LoVo (cell line): ENCODE measurements at places on chromosomes 4 and X.

GRCh38 chrX:143095816-143096215, 70.1 kb downstream of the SPANXN4 start:
- DNase-seq = no peak

GRCh38 chr4:86653237-86653865, 59.2 kb downstream of the PTPN13 start:
- no peak for DNase-seq

GRCh38 chr4:158754385-158755180, 14.2 kb upstream of the FNIP2 start:
- no peak for DNase-seq

GRCh38 chr4:99002279-99002678, 6.8 kb downstream of the METAP1 start:
- DNase-seq = no peak

DNA sequence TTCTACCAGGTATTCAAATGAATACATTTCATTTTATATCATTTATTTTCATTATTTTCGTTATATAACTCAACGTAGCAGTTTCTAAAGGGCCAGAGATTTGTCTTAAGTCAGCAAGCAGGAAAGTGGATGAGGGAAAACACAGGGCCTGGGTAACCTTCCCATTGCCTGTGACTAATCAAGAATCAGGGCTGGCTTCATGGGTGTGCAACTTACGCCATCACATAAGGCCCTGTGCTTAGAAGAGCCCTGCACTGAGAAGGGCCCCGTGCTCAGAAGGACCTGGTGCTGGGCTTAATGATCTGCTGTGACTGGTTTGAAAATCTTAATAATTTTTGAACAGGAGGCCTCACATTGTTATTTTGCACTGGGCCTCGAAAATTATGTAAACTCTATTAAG, 65.4 kb upstream of the FAM9C start:
- DNase-seq = no peak

DNA sequence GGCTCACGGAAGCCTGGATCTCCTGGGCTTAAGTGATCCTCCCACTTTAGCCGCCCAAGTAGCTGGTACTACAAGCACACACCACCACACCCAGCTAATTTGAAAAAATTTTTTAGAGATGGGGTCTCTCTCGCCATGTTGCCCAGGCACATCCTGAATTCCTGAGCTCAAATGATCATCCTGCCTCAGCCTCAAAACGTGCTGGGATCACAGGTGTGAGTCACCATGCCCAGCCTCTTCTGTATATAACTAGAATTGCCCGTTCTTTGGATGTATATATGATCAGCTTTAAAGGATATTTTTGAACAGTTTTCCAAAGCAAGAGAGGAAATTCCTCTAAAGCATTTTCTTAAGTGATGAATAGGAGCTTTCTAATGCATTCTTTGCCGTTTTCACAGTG, 22.7 kb downstream of the ZFP42 start:
- DNase-seq = no peak

- no peak for DNase-seq
Observed at GRCh38 chrX:51747671-51748070, 4.4 kb downstream of the GSPT2 start.

- no peak for DNase-seq
Observed at GRCh38 chr4:84319124-84319523, 180.0 kb downstream of the NKX6-1 start.

DNA sequence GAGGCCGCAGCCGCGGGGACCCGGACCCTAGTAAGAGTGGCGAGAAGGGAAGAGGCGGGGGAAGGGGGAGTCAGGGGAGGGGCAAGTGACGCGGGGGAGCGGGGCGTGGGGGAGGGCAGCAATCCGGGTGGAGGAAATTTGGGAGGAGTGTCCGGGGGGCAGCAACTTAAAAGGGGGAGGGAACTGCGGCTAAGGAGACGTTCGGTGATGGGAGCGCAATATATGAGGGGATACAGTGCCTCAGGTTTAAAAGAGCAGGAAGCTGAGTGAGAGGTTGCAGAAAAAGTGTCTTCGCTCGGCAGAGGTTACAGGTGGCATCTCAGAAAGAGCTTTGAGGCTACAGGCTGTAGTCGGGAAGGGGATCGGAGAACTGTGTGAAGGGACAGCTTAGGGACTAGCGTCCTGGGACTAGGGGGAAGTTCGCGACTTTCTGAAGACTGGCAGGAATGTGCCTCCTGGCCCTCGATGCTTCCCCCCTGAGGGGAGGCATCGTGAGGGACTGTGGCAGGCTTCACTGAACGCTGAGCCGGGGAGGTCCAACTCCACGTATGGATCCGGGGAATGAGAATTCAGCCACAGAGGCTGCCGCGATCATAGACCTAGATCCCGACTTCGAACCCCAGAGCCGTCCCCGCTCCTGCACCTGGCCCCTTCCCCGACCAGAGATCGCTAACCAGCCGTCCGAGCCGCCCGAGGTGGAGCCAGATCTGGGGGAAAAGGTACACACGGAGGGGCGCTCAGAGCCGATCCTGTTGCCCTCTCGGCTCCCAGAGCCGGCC, 519 bp downstream of the FOXO4 start:
- no peak for DNase-seq

DNA sequence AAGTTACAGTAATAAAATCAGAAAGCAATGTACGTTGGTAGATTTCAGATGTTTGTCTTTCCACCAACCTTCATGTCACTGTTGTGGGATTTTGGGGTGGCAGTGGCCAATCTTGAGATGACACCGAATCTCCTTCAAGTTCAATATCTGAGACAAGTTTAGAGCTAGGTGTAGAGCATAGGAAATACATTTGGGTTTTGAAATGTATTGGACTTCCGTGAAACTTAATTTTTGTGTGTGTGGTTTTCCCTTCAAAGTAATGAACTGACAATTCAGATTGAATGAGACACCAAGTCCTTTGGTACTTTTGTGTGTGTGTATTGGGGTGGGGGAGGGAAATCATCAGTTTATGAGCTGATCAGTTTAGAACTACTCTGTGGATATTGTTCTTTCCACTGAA, 1.8 kb downstream of the WDR44 start:
- no peak for DNase-seq

DNA sequence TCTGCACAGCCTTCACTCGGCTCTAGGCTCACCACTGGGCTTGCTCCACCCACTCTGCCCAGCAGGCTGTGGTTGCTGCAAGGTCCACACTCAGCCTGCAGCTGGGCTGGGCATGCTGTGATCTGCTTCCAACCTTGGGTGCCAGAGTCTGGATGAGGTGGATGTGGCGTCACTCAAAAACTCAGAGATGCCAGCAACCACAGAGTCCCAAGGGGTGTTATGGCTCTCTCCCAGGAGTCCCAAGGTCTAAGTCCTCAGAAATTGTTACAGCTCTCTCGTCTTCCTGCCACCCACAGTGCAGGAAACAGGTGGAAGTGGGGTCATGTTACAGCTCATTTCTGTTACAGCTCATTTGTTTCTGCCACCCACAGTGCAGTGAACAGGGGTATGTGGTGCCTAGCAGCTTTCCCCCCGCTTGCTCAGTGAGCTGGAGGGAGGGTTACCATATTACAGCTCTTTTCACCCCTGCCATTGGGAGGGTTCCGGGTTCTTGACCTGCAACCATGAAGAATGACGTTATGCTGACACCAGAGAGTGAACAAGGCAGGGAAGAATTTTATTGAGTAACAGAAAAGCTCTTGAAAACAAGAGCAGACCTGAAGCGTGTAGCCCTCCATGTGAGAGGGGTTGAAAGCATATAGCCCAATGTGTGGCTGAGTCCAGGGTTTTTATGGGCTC, 893.9 kb downstream of the PCDH7 start:
- DNase-seq = no peak

DNA sequence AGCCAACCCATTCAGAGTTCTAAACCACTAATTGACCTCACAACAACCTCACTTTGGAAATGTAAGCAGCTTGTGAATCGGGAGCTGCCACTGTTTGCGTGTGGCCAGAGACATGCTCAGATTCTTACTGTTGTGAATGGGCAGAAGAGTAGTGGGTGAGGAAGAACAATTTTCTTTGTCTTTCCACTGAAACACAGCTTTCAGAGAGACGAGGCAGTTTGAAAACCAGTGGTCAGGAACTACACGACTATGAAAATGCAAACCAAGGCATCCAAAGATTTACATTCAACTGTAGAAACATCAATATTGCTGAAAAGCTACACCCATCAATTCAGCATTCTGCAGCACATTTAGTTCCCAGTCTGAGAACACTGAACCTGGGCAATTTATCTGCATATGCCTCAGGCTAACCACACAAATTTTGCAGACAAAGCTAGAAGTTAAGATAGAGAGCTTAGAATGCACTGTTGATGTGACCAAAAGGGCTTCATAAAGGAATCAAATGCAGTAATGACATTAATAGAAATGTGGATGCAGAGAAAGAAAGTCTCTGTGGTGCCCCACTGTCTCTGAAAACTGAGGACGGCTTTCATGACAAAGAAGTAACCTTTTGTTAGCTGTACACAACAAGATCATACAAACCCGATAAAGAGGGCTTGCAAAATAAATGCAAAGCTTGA, 134.3 kb downstream of the APBB2 start:
- DNase-seq = no peak

DNA sequence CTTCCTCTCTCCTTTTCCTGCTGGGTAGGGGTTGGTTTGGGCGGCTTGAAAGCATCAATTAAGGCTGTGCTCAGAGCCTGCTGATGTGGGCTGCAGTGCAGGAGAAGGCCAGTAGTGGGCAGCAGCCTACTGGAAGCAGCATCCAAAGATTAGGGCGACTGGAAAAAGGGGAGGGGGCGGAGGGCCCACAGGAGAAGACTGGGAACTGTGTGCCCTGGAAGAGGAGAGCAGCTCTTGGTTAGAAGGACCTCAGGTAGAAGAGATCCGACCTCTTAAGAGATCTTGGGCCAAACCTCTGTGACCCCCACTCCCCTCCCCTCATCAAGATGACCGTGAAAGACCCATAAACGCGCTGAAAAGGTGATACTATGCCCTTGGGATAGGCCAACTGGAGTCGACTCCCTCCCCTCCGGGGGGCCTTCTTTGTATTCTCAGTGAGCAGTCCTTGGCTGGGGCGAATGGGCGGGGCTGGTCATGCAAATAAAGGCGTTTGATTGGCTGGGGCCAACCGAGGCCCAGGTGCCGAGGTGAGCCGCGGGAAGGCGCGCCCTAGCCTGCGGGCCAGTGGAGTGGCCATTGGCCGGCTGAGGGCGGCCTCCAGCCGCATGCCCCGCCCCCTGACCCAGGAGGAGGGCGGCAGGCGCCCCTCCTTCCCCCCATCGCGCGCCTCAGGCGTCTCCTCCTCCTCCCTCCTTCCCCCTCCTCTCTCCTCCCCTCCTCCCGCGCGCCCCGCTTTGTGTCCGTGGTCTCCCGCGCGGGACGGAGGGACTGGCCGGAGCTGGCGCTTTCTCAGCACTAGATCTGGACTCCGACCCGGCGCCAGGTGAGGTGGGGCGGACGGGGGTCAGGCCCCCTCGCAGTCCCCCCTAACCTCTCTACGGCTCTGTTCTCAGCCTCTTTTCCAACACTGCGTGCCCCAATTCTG, 10.1 kb downstream of the DLG3 start:
- DNase-seq = peak; percentile 84

GRCh38 chr4:43339435-43339834, 446.9 kb downstream of the GRXCR1 start:
- no peak for DNase-seq

- DNase-seq = no peak
Observed at GRCh38 chr4:87044511-87045233, 109.9 kb downstream of the AFF1 start.

DNA sequence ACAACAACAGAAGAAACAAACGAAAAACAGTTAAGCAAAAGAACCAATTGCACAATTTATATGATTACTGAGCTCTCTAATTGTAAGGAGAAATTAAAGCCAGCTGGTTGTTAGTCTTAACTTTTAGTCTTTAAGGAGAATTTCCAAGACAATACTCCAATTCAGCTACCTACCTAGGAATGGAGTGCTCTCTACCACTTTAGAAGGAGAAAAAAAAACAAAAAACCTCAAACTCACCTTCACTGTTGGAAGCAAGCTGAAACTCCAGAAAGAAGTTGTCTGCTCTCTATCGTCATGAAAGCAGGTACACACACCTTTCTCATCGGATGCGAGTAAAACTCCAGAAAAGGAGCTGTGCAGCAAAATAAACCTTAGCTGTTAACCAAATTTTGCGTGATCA, 86.1 kb upstream of the NPY2R start:
- DNase-seq = no peak

- peak; percentile 31 for DNase-seq
Observed at GRCh38 chrX:68929332-68930150, 100.7 kb downstream of the EFNB1 start.

GRCh38 chr4:158444621-158445020, 77.1 kb upstream of the RXFP1 start:
- DNase-seq = no peak

- DNase-seq = no peak
Observed at GRCh38 chr4:6347511-6348045, 77.9 kb downstream of the WFS1 start.

GRCh38 chrX:15173411-15173810, 96.5 kb downstream of the ASB9 start:
- DNase-seq = no peak

GRCh38 chr4:94352163-94352562, 9.5 kb upstream of the HPGDS start:
- no peak for DNase-seq

- DNase-seq = peak; percentile 23
Observed at GRCh38 chrX:49838374-49838773, 9.3 kb downstream of the PAGE4 start.

DNA sequence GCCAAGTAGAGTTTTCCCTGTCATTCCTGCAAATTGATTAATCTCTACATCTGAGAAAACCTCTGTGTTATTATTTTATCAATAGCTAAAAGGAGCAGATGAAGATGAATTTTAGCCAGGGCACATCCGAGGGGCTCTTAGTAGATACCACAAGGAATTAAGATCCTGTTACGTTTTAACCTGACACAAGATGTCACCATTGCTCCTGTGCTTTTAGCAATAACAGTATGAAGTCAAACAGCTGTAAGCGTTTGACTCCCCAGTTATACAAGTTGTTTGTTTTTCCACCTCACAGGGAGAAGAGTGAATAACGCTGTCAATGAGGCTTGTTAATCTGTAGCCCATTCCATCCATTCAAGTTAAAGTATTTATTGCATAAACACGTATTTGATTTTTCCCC, 76.0 kb upstream of the AP1S2 start:
- no peak for DNase-seq

DNA sequence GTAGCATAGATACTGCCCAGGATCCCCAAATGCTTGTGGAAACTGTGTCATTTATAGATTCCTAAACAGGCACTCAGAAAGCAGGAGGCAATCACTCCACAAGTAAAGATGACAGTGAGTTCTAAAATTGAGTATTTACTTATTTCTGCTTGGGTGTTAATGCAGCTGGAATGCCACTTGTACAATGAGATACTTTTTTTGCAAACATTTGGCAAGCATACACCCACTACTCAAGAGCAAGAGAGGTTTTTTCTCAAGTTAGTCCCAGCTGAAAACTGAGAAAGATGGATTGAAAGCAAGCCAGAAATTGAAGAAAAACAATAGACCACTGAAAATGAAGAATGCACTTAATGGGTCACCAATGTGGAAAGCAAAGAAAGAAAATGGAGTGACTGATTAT, 22.5 kb downstream of the GABRA3 start:
- no peak for DNase-seq

- peak; percentile 25 for DNase-seq
Observed at GRCh38 chr4:172270397-172270796, 457.2 kb downstream of the GALNTL6 start.

- no peak for DNase-seq
Observed at GRCh38 chr4:156528216-156528615, 443.4 kb downstream of the PDGFC start.
